ENCODE measurements at places on chromosomes 3 and 15.

DNA sequence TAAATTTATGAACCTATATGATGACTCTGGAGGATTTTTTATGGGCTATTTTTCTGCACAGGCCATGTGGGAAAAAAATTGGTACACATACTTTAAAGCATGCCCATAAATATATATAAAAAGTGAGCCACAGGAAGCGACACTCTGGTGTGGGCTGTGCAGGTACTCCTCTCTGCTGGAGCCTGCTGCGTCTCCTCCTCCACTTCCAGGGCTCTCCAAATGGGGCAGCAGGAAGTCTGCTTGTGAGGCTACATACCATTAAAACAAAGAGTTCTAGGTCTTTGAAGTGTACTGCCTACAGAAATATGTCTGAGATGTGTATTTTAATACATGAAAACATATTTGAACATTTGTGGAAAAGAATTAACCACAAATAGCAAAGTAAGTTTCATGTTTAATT is 135.1 kb downstream of the CTNNB1 start:
- no peak for DNase-seq

GRCh38 chr15:76861815-76862397 is 43.2 kb downstream of the SCAPER start:
- no peak for DNase-seq

- DNase-seq, result no peak
Measured at GRCh38 chr3:189338366-189338765, 166.6 kb downstream of the TPRG1 start.

DNA sequence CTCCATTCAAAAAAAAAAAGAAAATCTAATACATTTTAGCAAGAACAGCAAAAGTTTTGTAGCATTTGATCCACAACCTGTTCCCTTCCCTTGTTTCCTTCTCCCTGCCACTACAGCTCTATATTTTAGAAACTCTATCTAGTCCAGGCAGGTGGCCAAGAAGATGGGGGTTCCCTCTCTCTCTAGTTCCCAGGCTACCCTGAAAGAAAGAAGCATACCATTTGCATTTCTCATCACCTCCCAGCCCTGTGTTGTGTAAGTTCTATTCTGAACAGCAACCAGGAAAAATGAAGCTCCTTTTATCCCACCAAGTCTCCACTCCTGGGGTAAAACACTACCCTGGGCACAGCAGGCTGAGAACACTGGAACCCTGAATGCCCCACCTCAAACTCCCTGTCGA is 100.0 kb downstream of the PCCB start:
- no peak for DNase-seq

- DNase-seq, result no peak
Measured at GRCh38 chr3:164818318-164818717, 260.0 kb downstream of the SI start.

- DNase-seq, result no peak
Measured at GRCh38 chr3:173913397-173913796, 515.9 kb downstream of the NLGN1 start.

DNA sequence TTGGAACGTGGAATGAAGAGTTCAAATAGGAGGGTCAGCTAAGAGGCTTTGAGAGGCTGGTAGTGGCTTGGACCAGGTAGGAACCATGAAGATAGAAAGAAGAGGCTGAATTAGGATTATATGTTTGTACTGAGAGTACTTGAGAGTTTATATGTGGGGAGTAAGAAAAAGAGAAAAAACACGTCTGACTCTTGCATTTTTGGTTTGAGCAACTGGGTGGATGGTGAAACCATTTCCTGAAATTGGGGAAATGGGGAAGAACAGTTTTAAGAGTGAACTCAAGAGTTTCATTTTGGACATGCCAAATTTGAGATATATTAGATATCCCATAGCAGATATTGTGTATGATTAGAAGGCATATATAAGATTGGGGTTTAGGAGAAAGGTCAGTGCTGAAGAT is 92.9 kb upstream of the TNIK start:
- no peak for DNase-seq

- DNase-seq, result no peak
Measured at GRCh38 chr3:174531262-174531982, 327.7 kb upstream of the NAALADL2 start.

- no peak for DNase-seq
Measured at GRCh38 chr15:74838746-74839525, 4.0 kb downstream of the ULK3 start.

GRCh38 chr15:61921093-61921492 is 139.2 kb downstream of the VPS13C start:
- DNase-seq, result no peak

DNA sequence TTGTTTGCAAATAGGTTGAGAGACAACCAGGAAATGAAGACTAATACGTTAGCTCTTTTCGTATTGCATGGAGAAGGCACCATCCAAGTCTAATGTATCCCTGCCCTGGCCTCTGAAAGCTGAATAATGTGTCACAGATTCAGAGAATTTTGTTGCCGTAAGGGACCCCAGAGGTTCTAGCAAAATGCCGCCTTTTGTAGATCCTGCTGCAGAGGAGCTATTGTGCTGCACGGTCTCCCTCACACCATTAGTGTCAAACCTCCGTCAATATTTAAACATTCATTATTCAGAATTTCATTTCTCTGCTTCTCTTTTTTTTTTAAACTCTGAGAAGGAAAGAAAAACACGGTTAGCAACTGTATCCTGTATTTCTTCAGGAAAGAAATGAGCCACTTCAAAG is 238.7 kb downstream of the EPHB1 start:
- no peak for DNase-seq

All from stimulated activated CD4-positive, alpha-beta T cell treated with anti-CD3 and anti-CD28 coated beads, Interleukin-1b, Interleukin-23, amount 100 ng/mL, for 24 hours (primary cell).